Upper lobe of right lung (tissue), 1 donor: ENCODE measurements at places on chromosomes 16 and 17.

DNA sequence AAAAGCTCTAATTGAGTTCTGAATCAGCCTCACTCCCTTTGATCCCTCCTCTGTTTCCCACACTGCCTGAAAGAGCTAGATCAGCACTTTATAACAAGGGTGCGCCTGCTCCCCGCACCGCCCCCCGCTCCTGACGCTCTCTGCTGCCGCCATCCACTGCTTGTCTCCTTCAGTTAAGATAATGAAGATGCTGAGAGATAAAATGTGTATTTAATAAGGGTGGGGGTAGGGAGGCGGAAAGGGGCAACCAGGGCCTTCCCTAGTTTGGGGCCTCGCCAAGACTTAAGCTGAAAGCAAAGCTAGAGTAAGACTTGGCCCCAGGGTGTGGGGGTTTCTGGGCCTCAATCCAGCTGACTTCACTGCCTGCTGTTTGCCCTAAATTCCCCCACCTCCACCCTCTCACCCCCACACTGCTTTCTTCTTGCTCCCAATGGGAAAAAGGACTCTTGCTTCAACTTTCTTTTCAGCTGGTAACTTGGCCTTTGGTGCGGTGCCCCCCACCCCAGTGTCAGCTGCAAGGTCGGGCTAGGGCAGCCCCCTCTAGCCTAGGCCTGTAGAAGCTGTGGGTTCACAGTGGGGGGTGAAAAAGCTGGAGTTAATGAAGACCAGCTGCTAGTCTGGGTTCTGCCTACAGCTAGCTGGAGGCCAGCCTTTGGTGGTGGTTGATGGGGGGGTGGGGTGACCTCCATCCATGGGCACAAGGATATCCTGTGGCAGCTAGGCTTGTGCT lies 1.8 kb upstream of the RARA start:
- no peaks in the 10 kb centered on the region for H3K27me3 ChIP-seq
- no peaks in the 10 kb centered on the region for H3K36me3 ChIP-seq
- peaks cover 81% of the 10 kb centered on the region for H3K4me1 ChIP-seq
- DNase-seq = no peak
- no peak overlapping the region for H3K4me3 ChIP-seq

DNA sequence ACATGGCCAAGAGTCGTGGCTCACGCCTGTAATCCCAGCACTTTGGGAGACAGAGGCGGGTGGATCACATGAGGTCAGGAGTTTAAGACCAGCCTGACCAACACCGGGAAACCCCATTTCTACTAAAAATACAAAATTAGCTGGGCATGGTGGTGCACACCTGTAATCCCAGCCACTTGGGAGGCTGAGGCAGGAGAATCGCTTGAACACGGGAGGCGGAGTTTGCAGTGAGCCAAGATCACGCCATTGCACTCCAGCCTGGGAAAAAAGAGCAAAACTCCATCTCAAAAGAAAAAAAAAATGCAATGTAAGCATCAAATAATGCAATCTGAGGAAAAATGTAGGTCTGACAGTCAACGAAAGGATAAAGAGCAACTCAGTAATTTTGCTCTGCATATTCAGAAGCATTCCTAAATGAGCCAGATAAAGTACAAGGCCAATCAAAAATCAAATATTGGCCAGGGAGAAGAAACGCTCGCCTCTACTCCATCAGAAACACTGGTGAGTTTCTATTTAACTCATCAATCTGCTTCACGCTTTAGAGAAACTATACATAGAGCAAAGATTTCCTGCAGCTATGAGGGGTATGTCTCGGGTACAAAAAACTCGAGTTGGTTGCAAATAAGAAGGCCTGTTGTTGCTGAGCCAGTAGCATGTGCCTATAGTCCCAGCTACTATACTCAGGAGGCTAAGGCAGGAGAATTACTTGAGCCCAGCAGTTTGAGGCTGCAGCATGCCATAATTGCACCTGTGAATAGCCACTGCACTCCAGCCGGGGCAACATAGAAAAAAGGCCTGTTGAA lies 3.7 kb downstream of the TXNDC11 start:
- H3K36me3 ChIP-seq = peaks cover 41% of the 10 kb centered on the region
- no peak overlapping the region for H3K27ac ChIP-seq
- no peak for DNase-seq
- no peaks in the 10 kb centered on the region for H3K27me3 ChIP-seq
- H3K4me1 ChIP-seq = peaks cover 63% of the 10 kb centered on the region
- H3K4me3 ChIP-seq = no peak overlapping the region

DNA sequence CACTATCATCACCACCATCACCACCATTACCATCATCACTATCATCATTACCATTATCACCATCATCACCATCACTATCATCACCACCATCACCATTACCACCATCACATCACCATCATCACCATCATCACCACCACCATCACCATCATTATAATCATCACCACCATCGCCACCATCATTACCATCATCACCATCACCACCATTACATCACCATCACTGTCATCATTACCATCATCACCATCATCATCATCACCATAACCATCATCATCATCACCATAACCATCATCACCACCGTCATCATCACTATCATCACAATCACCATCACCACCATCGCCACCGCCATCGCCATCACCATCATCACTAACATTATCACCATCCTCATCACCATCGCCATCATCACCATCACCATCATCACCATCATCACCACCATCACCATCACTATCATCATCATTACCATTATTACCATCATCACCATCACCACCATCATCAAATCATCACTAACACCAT lies 4.9 kb upstream of the JPH3 start:
- no peak overlapping the region for H3K4me3 ChIP-seq
- peaks cover 38% of the 10 kb centered on the region for H3K27me3 ChIP-seq
- no peaks in the 10 kb centered on the region for H3K36me3 ChIP-seq
- no peak overlapping the region for H3K27ac ChIP-seq
- H3K4me1 ChIP-seq = no peaks in the 10 kb centered on the region
- no peak for DNase-seq

DNA sequence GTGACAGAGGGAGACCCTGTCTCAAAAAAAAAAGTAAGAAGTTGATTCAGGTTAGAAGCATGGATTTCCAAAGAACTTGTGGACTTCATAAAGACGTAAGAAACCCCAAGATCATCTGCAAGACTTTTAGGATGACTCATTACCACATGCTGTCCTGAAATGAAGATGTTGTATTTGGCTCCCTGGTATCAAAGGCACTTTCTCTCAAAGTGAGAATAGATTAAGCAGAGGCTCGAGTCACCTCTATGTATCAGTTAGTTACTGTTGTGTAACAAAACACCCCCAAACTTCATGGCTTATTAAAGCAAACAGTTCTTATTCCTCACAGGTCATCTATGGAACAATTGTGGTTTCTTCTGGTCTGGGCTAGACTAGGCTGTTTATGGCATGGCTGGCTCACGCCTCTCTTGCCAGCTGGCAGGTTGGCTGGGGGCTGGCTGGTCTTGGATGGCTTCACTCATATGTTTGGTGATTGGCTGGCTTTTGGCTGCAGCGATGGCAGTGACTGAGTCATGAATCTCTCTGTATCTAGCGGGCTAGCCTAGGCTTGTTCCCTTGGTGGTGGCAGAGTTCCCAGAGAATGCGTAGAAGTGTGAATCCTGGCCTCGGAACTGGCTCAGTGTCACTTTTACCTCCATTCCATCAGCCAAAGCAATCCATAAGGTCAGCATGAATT lies 60.4 kb upstream of the MSI2 start:
- H3K4me3 ChIP-seq = no peak overlapping the region
- no peak overlapping the region for H3K27ac ChIP-seq
- H3K36me3 ChIP-seq = no peaks in the 10 kb centered on the region
- DNase-seq = no peak
- no peaks in the 10 kb centered on the region for H3K27me3 ChIP-seq

DNA sequence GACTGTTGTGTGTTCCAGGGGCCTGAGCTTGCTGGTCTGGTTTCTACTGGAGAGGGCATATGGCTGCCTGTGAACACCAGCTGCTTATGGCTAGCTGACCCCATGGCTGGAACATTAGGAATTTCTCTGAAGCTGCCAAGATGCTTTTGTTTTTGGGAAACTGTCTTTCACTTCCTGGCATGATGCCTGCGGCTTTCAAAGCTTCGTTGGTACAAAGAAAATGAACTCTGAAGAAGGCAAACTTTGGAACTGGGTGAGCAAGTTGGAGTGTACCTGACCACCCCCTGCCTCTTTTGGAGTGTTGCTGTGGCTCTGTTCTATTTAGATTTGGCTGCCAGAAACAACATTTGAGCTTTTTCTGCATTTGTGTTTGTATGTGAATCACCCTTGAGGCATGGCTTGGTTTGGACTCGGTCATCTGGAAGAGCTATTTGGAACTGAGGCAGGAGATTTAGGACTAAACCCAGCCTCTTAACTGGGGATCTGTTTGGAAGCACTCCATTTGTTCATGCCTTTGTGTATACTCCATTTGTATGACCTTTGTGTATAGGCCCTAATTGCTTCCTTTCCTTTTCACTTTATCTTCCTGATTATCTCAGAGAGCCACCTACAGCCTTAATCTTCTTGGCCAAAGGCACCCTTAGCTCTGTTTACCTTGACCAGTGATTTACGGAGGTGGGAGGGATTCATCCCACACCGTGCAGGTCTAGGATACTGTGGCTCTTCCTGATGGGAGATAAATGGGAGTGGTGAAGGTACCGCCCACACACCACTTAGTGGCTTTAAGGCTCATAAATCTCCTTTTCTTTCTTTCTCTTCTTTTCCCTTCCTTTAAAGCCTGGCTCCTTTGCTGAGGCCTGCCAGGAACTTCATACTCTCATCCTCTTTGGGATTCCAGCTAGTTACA lies 7.3 kb upstream of the CPHXL start:
- no peaks in the 10 kb centered on the region for H3K36me3 ChIP-seq
- H3K27ac ChIP-seq = peak overlapping the region; percentile 53
- no peaks in the 10 kb centered on the region for H3K27me3 ChIP-seq
- H3K4me3 ChIP-seq = no peak overlapping the region
- peaks cover 16% of the 10 kb centered on the region for H3K4me1 ChIP-seq

- peaks cover 23% of the 10 kb centered on the region for H3K4me1 ChIP-seq
- no peak for DNase-seq
- H3K4me3 ChIP-seq = no peak overlapping the region
- no peaks in the 10 kb centered on the region for H3K27me3 ChIP-seq
- H3K36me3 ChIP-seq = peaks cover 4% of the 10 kb centered on the region
- peak overlapping the region; percentile 51 for H3K27ac ChIP-seq
Measured at GRCh38 chr17:51056813-51057510, 63.7 kb downstream of the SPAG9 start.

GRCh38 chr16:74201576-74201975 lies 95.0 kb upstream of the PSMD7 start:
- DNase-seq = no peak
- no peak overlapping the region for H3K4me3 ChIP-seq
- H3K36me3 ChIP-seq = no peaks in the 10 kb centered on the region
- no peaks in the 10 kb centered on the region for H3K27me3 ChIP-seq

DNA sequence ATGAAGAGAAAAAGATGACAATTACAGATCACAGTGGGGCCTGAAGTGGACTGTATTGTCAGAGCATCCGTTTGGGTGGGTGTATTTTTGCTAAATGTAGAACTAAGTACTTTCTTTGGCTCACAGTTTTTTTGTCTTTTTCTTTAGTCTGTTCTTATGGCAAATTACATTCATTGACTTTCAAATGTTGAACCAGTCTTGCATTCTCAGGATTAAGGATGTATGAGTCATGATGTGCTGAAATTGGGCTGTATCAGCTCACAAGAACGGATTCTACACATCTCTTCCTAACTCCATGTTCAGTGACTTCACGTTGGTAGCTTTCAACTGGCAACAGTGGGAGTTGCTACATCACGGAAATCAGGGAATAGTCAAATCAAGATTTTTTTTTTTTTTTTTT lies 66.5 kb downstream of the TEX2 start:
- H3K27me3 ChIP-seq = no peaks in the 10 kb centered on the region
- H3K27ac ChIP-seq = no peak overlapping the region
- DNase-seq = no peak
- H3K36me3 ChIP-seq = peaks cover 9% of the 10 kb centered on the region
- H3K4me1 ChIP-seq = peaks cover 14% of the 10 kb centered on the region

DNA sequence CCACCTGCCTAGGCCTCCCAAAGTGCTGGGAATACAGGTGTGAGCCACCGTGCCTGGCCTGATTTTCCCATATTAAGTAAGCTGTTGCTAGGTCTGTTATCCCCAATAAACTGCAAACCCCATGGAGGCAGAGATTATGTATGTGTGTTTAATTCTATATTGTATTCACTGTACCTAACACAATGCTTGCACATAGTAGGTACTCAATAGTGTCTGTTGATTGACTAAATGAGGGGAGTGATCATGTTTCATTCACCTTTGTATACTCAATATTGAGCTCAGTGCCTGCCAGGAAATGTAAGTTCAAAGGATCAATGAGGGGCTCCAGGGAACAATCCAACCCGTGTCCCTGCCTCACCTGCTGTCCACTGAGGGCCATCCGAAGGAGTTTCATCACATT lies 14.6 kb upstream of the GGA2 start:
- H3K27me3 ChIP-seq = no peaks in the 10 kb centered on the region
- H3K36me3 ChIP-seq = peaks cover 54% of the 10 kb centered on the region
- H3K27ac ChIP-seq = no peak overlapping the region
- DNase-seq = no peak

DNA sequence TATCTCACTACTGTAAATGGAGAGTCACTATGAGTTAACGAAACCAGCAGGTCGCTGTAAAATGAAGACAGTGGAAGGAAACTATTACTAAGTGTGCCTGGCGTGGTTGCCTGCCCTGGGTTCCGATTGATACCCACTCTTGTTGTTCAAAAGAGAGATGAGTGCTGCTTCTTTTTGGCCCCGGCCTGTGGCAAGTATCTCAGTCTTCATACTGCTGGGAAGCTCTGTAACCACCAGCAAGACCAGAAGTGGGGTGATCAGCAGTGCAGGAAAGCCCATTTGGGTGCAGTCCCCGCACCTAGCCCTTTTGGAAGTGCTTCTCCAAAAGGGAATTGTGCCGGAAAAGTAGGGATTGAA lies 104.5 kb downstream of the SNX29 start:
- H3K36me3 ChIP-seq = peaks cover 18% of the 10 kb centered on the region
- DNase-seq = peak; percentile 2
- H3K4me3 ChIP-seq = no peak overlapping the region
- no peak overlapping the region for H3K27ac ChIP-seq

- peaks cover 6% of the 10 kb centered on the region for H3K4me1 ChIP-seq
- H3K27me3 ChIP-seq = no peaks in the 10 kb centered on the region
- no peak for DNase-seq
- no peaks in the 10 kb centered on the region for H3K36me3 ChIP-seq
- no peak overlapping the region for H3K27ac ChIP-seq
- H3K4me3 ChIP-seq = no peak overlapping the region
Measured at GRCh38 chr16:67283039-67283825, 3.9 kb downstream of the PLEKHG4 start.

GRCh38 chr16:87710887-87711286 lies 54.9 kb downstream of the KLHDC4 start:
- no peaks in the 10 kb centered on the region for H3K27me3 ChIP-seq
- DNase-seq = no peak
- H3K36me3 ChIP-seq = peaks cover 61% of the 10 kb centered on the region
- H3K27ac ChIP-seq = no peak overlapping the region
- no peaks in the 10 kb centered on the region for H3K4me1 ChIP-seq
- no peak overlapping the region for H3K4me3 ChIP-seq

- H3K4me3 ChIP-seq = no peak overlapping the region
- no peak for DNase-seq
- no peaks in the 10 kb centered on the region for H3K27me3 ChIP-seq
- H3K4me1 ChIP-seq = no peaks in the 10 kb centered on the region
Measured at GRCh38 chr16:61547626-61548025, 488.6 kb downstream of the CDH8 start.

- no peak overlapping the region for H3K27ac ChIP-seq
- no peak for DNase-seq
- no peaks in the 10 kb centered on the region for H3K27me3 ChIP-seq
- no peak overlapping the region for H3K4me3 ChIP-seq
Measured at GRCh38 chr17:57006040-57006439, 28.1 kb downstream of the SCPEP1 start.

GRCh38 chr16:79605999-79606398 lies 5.5 kb upstream of the MAF start:
- H3K27me3 ChIP-seq = no peaks in the 10 kb centered on the region
- H3K36me3 ChIP-seq = no peaks in the 10 kb centered on the region
- DNase-seq = no peak
- peaks cover 7% of the 10 kb centered on the region for H3K4me1 ChIP-seq
- H3K4me3 ChIP-seq = no peak overlapping the region
